Esophagus squamous epithelium (tissue), 5 donors: ENCODE measurements at places on chromosomes 7 and 10.

DNA sequence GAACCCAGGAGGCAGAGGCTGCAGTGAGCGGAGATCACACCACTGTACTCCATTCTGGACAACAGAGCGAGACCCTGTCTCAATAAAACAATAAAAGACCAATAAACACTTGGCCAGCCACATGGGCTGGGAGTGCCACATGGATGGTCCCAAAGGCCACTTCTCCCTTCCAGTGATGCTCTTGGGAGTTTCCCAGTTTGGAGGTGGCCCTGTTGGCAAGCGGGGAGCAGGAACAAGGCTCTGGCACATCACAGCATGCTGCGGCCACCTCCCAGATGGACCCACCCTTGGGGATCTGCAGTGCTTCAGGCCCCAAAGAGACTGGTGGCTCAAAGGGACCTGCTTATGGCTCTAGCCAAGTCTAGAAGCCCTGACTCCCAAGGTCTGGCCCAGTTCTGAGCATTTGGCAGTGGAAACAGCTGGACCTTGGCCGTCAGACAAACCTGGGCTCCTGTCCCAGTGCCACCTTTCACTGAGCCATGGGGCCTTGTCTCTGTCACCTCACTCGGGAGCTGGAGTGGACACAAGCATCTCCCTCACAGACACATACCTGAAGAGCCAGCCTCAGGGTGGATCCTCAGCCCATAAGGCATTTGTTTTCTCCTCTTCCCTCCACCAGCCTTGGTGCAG lies 91.7 kb downstream of the COL13A1 start:
- no peak for DNase-seq

GRCh38 chr7:100148559-100149328 lies at the start of gene LAMTOR4:
LAMTOR4 (plus strand) TSS chr7:100148918; CDS start chr7:100148973, 55 bp downstream.
- DNase-seq: peak; percentile 98

GRCh38 chr10:17506856-17507471 lies 52.6 kb upstream of the ST8SIA6 start:
- no peak for DNase-seq

GRCh38 chr7:147197006-147197405 lies 1080.4 kb downstream of the CNTNAP2 start:
- DNase-seq: no peak

DNA sequence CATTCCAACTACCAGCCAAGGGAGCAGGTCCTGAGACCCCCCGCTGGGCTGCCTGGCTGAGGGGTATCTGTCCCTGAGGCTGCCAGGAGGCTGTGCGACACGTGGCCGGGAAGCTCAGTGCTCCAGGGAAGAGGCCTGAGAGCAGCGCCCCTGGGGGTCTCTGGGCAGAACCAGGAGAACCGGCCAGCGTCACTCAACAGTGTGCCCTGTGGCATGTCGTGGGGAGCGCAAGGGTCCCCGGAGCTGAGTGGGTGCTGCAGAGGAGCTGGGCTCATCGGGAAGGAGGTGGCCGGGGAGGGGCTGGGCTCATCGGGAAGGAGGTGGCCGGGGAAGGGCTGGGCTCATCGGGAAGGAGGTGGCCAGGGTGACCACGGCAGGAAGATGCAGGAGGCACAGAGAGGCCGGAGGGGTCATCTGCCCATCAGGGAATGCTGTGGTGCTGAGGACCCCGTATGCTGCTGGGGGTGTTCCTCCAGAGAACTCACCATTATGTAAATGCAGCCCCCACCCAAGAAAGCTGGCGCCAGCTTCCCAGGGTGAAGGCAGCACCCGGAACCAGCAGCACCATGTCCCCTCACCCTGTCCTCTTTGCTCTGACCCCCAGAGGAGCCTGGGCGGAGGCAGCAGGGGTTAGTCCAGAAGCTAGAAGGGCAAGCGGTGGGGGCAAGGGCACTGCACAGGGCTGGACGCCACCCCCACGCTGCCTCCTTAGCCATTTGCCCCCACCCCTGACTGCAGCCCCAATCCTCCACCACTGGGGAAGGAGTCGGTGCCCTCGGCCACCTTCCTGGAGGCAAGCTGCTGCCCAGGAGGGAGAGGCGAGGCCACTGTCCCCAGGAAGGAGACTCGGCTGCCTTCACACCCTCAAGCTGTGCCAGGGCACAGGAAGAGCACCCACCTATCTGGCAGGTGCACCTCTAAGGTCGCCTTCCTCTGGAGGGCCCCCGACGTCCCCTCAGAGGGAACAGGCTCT lies 33.3 kb downstream of the CALML3 start:
- DNase-seq: no peak

DNA sequence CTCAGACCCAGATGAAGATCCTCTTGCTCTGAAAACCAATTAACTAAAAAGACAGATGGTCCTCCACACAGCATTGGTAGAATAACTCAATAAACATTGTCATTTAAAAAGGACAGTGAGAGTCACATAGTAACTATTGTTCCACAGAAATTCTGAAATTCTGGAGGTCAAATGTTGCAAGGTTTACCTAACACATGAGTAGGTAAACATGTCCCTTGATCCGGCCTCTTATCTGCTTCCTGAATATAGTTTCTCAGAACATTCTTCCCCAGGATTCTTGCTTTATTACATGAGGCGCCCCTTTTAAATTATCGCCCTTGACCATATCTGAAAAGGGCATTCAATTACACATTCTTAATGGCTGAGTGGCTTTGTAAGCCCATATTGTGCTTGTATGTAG lies 270.7 kb downstream of the SEMA3D start:
- DNase-seq: no peak

DNA sequence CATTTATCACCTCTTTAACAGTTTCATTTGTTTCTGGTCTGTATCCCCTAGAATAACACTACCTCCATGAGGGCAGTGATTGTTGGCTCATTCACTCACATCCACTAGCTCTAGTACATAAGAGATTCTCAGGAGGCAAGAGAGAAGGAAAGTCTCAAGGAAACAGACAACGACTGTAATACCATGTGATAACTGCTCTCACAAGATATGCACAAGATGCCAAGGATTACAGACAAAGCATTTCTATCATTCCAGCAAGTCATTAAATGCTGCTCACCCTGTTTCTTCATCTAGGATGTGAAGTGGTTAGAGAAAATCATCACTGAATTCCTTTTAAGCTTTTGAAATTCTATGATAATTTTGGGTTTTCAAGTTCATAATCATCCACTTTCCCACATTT lies 115.3 kb downstream of the HIBADH start:
- DNase-seq: no peak

DNA sequence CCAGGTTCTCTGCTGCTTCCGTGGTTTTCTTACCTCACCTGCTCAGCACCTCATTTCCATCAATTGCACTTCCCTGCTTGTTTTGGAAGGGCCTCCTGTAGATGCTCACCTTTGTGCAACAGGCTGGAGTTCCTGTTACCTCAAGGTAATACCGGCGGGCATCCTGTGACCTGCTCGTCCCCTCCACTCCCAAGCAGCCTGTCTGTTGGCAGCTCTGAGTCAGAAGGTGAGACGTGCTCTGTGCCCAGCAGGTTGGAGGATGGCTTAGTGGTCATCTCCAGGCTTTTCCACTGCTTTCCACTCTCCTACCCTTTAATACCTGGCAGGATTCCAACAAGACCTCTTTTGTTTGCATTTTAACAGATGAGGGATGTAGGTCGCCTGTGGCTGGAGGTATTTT lies 86.0 kb downstream of the CAMK1D start:
- DNase-seq: no peak

GRCh38 chr7:108611268-108611667 lies 41.6 kb downstream of the DNAJB9 start:
- no peak for DNase-seq

DNA sequence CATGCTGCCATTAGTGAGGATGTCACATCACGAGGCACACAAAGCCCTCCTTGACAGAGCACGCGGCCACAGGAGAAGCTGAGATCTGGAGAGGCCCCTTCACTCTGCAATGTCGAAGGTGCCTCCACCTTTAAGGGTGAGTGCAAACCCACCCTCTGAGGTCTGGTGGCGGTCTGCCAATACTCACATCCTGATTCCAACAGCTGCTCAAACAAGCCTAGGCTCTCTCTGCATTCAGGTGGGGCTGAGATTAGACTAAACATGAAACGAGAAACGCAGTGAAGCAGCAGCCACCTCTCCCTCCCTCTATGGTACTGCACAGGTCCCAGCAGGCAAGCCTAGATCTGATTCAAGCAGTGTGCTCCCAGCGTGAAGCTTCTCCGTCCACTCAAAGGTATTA lies 151.8 kb downstream of the TCERG1L start:
- DNase-seq: no peak

GRCh38 chr10:78756604-78757343 lies 312.0 kb upstream of the ZMIZ1 start:
- DNase-seq: peak; percentile 37

- no peak for DNase-seq
These were observed 146.6 kb upstream of the RNF32 start for GRCh38 chr7:156493942-156494341.

DNA sequence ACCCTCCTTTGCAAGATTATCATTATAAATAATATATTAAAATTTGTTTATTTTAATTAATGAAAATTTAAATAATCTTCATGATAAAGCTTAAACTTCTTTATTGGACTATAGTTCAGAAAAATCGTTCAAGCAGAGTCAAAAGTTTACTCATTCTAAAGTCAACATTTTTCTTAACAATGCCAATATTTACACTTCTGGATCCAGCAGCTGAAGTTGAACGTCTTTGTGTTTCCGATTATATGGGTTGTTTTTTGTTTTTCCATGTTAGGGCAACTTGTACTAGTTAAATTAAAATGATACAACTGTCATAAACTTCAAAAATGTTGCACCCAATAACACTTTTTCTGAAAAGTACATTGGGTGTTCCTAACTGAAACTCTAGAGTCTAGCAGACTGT lies 43.8 kb downstream of the GRB10 start:
- DNase-seq: no peak

DNA sequence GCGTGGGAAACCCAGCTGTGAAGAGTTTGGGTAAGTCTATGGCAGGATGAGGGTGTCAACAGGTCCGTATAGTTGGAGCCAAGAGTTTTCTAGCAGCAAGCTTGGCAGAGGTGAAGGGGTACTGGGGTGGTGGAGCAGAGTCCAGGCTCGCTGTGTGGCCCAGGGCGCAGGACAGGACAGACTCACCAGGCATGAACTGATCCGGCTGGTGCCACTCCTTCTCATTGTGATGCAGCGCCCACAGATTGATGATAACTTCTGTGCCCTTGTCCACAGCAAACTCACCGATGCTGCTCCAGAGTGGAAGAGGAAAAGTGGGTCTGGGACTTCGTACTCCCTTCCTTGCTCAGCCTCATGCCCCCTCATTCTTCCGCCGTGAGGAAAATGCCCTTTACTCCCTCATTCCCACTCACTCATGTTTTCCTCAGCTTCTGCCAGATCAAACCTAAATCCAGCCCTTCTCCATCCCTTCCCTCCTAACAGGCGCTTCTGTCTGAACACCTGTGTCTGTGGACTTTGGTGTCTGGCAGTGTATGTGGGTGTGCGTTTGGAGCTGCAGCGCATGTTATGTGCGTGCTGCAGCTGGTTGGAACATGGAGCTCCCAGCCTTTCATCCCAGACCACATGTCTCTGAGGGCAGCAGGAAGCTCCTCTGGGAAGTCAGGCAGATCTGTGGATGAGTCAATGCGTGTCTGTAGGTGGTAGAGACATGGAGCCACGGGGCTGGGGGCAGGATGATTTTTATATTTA lies 5.7 kb downstream of the CYP17A1 start:
- no peak for DNase-seq

- DNase-seq: no peak
These were observed 4.4 kb upstream of the CCL26 start for GRCh38 chr7:75776295-75776971.

GRCh38 chr7:51606601-51607154 lies 290.1 kb upstream of the COBL start:
- DNase-seq: no peak

DNA sequence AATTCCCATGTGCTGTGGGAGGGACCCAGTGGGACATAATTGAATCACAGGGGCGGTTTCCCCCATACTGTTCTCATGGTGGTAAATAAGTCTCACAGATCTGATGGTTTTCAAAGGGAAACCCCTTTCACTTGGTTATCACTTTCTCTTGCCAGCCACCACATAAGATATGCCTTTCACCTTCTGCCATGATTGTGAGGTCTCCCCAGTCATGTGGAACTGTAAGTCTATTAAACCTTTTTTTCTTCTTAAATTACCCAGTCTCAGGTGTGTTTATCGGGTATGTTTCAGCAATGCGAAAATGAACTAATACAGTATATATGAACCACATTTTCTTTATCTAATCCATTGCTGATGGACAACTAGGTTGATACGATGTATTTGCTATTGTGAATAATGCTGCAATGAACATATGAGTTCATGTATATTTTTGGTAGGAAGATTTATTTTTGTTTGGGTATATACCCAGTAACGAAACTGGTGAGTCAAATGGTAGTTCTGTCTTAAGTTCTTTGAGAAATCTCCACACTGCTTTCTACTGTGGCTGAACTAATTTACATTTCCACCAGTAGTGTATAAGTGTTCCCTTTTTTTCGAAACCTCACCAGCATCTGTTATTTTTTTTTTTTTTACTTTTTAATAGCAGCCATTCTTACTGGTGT lies 70.0 kb upstream of the HGF start:
- no peak for DNase-seq

DNA sequence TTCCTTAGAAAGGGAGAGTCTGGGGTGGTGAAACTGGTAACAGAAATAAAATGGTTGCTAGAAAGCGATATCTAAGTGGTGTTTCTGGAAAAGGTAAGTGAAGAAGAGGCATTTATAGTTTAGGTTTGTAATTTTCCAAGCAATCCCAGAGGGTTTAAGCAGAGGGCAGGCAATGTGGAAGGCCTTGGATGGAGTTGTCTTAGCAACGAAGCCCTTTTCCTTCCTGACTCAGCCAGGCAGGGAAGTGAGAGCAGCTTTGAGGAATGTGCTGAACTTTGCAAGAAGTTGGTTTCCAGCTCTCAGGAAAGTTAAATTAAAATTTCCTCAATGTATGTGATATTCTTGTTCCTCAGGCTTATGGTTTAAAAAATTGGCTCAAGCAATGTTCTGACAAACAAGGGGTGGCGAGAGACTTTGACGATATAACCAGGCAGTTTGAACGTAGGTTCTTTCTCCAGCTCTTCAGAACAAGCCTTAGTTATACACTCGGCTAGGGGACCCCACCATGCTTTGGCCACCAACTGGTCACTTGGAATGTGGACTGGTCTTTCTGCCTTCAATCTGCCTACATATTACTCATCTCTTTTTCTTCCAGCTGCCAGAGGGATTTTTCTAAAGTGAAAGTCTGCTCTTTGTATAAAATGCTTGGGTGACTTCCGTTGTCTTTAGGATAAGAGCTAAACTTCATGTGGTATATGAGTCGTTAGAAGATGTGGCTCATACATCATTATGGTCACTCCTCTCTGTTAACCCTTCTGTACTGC lies 66.9 kb upstream of the SLC25A13 start:
- DNase-seq: no peak

- DNase-seq: no peak
These were observed 131.0 kb upstream of the DNAJB12 start for GRCh38 chr10:72485701-72486100.

DNA sequence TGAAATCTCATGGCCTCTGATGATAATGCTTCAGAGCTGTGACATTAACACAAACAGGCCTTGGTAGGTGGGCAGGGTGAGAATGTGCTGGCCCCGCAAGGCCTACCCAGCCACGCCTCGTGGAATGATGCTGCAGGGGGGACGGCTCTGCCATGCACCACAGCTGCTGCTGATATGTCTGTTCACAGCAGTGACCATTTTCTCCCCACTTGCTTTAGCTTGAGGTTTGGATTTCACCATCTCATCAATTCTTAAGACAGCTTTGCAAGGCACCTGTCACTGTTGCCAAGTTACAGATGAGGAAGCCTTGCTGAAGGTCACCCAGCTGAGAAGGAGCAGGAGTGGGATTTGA lies 128.3 kb downstream of the PTPN20 start:
- DNase-seq: no peak
